COLO829 (cell line): ENCODE measurements at places on chromosomes 6 and 20.

GRCh38 chr6:14772188-14772587 is 473.7 kb upstream of the JARID2 start:
- DNase-seq: no peak

DNA sequence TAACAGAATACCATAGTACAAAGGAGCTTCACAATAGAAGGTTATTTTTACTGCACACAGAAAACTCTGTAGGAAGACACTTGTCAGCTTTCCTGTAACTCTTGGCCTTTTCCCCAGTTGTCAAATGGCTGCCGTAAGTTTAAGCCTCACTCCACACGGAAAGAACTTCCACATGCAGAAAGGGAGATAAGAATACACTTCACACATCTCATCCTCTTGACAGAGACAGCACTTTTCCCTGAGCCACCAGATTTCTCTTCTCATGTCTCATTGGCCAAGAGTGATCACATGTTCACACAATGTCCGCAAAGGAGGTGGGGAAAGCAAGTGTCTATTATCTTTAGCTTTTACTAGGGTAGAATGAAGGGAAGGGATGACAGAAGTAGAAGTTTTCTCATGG is 540.7 kb downstream of the HAO1 start:
- DNase-seq: no peak

GRCh38 chr20:58715391-58715800 is 22.8 kb downstream of the NPEPL1 start:
- no peak for DNase-seq

DNA sequence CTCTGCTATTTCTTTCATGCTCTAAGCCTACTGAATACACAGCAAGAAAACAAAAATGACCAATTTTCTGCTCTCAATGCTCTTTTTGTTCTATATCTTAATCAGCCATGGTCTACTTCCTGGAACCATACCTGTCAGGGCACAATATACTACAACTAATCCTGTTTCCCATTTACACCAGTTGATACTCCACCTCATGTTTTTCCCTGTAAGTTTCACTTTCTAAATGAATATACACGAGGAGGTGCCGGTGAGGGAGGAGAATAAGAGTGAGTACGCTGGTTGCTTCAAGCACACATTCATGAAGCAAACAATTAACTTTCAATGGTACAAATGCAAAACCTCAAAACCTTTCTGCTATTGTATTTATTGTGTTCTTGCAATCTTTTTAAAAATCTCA is 443.1 kb upstream of the ID4 start:
- peak; percentile 43 for DNase-seq

DNA sequence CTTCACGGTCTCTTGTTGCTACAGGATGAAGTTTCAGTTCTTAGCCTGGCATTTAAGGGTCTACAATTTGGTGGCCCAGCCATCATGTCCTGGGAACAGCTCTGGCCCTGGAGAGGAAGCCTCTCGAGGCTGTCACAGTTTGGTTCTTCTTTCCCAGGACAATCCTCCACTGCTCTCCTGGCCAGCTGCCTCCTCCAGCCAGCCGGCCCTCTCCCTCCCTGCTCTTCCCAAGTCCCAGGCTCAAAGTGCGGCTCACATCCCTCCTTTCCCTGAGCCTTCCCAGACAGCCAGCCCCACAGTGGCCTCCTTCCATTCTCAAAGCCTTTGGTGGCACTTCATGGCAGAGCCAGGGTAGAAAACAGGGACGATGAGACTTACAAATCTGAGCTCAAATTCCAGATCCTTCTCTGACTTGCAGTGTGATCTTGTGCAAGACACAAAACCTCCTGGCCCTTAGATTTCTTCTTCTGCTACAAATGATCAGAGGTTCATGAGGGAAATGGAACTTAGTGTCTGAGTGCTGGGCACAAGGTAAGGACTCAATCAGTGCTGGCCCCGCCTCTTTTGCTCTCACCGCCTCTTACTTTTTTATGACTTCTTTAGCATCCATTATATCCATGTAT is 223.8 kb upstream of the ECI2 start:
- no peak for DNase-seq

- DNase-seq: no peak
These were observed 53.7 kb downstream of the RPS12 start for GRCh38 chr6:132868057-132868456.

DNA sequence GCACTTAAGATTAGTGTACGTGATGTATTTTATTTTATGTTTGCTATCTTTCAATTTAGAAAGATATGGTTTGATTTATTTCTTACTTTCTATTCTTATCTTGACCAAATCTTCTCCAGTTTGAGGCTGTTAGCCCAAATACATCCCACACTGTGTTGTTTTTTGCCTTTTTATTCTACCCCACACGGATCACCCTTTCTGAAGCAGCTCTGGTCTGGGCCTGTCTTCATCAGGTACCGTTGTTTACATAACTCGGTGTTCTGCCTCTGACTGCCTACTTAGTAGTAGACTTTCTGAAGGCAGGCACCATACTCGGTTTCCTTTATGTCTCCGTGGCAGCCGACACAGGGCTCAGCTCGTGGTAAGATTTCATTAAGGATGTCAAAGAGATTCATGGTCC is 95.0 kb downstream of the PHACTR1 start:
- no peak for DNase-seq

GRCh38 chr6:75424618-75425548 is 68.7 kb downstream of the FILIP1 start:
- DNase-seq: peak; percentile 9

- DNase-seq: no peak
These were observed 144.8 kb downstream of the MOXD1 start for GRCh38 chr6:132256457-132256856.

DNA sequence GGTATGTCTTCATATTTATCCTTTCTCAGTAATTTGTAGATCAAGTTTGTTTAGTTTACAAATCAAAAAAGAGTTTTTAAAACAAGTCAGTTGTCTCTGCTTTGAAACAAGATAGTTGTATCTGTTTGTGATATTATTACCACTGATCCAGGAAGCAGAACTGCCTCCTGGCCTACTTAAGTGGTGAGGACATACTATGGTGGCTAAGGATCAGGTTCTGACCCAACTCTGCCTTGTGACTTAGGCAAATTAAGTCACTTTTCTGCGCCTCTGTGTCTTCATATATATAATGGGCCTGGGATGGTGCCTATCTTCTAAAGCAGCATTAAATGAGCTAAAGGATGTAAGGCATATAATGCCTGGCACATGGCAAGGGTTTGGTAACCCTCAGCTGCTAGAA is 8.7 kb downstream of the ANKS1A start:
- DNase-seq: no peak

GRCh38 chr20:57395111-57395966 is 4.1 kb downstream of the RBM38 start:
- DNase-seq: no peak

GRCh38 chr20:14410869-14411555 is 73.6 kb upstream of the FLRT3 start:
- DNase-seq: no peak

GRCh38 chr20:59512651-59513050 is 91.7 kb upstream of the PHACTR3 start:
- DNase-seq: no peak

DNA sequence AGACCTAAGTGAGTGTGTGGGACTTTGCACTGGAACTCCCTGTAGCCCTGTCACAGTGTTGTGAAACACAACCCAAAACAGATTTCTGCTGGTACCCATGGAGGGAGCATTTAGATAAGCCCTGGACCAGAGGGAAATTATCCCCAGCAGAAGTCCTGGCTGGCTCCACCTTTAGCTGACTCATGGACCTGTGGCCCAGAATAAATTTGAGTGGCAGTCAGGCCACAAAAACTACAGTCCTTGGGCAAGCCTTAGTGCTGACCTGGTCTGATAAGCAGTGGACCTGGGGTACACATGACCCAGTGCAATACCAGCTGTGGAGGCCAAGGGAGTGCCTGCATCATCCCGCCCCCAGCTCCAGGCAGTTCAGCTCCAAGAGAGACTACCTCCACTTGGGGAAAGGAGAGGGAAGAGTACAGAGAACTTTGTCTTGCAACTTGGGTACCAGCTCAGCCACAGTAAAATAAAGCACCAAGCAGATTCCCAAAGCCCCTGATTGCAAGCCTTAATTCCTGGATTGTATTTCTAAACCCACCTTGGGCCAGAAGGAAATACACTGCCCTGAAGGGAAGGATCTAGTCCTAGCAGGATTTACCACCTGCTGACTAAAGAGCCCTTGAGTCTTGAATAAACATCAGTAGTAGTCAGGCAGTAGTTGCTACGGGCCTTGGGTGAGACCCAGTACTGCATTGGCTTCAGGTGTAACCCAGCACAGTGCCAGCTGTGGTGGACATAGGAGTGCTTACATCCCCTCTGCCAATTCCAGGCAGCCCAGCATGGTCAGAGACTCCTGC is 140.4 kb upstream of the COL21A1 start:
- DNase-seq: no peak

GRCh38 chr6:11775791-11776409 is 2.7 kb downstream of the ADTRP start:
- DNase-seq: no peak

DNA sequence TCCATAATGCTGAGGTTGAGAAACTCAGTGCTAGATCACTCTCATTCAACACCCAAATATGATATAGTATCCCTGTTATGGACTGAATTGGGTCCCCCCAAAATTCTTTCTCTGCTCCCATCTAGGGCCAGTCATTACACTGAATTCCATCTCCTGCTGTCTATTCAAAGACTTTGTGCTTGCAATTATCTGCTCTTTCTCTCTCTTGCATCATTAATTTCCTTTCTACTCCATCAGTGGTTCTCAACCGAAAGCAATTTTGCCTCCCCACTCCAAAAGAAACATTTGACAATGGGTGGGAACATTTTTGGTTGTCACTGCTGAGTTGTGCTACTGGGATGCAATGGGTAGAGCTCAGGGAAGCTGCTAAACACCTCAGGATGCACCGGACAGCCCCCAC is 271.5 kb upstream of the CDYL start:
- DNase-seq: no peak

GRCh38 chr6:5763407-5763806 is 243.3 kb downstream of the NRN1 start:
- no peak for DNase-seq

DNA sequence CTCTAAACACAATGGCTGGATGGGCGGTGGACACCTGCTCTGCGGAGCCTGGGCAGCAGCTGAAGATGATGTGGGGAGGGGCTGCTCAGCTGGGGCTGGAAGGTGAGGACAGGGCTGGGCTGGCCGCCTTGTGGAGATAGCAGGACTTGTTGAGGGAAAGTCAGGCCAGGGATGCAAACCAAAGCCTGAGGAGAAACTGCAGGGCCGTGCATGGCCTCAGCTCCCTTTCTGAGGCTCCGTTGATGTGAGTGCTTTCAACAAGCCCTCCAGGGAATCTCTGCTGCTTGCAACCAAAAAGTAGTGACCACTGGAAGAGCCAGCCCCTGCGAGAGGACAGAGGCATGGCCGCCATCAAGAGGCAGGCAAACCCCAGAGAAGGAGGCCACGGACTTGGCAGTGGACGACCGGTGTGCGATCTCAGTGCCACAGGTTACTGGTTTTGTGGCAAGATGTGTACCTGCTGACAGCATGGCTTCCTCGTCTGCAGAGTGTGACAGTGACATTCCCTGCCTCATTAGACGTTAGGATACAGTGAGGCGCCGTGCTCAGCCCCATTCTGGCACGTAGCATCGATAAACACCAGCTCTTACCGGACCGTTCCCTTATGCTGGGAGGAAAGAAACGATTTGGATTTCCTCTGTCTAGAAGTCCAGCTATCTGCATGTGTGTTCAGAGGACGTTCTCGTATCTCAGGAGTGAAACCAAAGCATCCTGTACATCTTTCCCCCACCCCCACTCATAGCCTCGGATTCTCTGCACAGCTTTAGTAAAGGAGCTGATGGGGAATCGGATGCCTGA is 37.9 kb downstream of the ERMARD start:
- DNase-seq: no peak

GRCh38 chr6:79812195-79812594 is 135.2 kb downstream of the ELOVL4 start:
- DNase-seq: no peak

DNA sequence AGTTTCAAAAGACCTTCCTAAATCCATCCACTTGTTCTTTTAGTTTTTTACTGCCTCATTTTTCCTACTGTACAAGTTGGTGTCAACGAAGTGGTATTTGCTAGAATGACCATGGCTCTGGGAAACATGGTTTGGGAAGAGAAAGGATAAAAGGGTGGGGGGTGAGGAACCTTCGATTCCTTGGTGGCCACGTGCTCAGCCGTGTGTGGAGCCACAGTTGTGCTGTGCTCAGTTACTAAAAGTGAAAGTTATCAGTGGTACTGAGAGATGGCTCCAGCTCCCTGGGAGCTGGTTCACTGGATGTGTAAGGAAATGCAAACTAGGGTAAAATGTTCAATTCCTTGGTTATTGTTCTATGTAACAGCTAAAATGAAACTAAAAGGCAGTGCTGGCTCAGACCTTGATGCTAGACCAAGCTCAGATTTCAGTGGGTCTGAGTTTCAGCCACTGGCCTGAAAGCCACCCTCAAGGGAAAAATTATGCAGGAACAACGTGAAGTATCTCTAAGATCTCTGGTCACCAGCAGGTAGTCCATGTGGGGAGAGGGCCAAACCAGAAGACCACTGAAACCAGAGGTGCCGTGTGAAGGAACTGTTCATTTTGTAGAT is 7.4 kb upstream of the SLC22A2 start:
- no peak for DNase-seq

GRCh38 chr20:23407781-23408464 is 13.4 kb downstream of the NAPB start:
- no peak for DNase-seq

- DNase-seq: no peak
These were observed at the start of gene TBXT for GRCh38 chr6:166167801-166168615. Gene TBXT, minus strand, starts transcription at chr6:166167851. Its CDS starts 260 bp downstream, at chr6:166167591.

GRCh38 chr6:39593646-39594045 is 131.6 kb downstream of the KIF6 start:
- no peak for DNase-seq

- DNase-seq: no peak
These were observed at the start of gene PPP1R14C for GRCh38 chr6:150142670-150143515. Gene PPP1R14C, plus strand, starts transcription at chr6:150143044. Its CDS starts 149 bp downstream, at chr6:150143193.

GRCh38 chr6:168890306-168890980 is 363.2 kb downstream of the THBS2 start:
- DNase-seq: no peak

GRCh38 chr6:5674721-5675120 is 332.0 kb downstream of the NRN1 start:
- DNase-seq: no peak

DNA sequence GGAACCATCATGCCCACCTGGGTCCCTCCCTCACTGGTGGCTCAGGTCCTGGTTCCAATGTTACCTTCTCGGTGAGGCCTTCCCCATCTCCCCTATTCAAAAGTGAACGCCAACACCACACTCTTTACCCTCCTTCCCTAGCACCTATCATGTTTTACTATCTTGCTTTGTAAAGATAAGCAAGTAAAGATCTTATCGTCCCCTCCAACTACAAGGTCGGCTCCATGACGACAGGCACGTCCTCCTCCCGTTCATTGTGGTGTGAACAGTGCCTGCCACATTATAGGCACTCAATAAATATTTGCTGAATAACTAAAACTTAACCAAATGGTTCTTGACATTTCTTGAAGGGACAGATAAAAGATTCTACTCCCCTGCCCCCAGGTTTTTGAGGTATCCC is 147.1 kb downstream of the PREX1 start:
- DNase-seq: no peak

- DNase-seq: peak; percentile 30
These were observed 43.1 kb downstream of the POPDC3 start for GRCh38 chr6:105136431-105137350.

GRCh38 chr20:258963-259362 is 1.4 kb downstream of the DEFB132 start:
- DNase-seq: no peak

GRCh38 chr6:111730864-111731263 is 125.2 kb upstream of the TRAF3IP2 start:
- DNase-seq: no peak
